ENCODE measurements at places on chromosomes 3 and 15.

GRCh38 chr15:84752700-84753099 lies 4.3 kb downstream of the ZNF592 start:
- DNase-seq = no peak

- DNase-seq = no peak
These were observed 10.0 kb downstream of the HEXA start for GRCh38 chr15:72365844-72366243.

- no peak for DNase-seq
These were observed 46.5 kb upstream of the SMAD6 start for GRCh38 chr15:66655511-66655910.

- no peak for DNase-seq
These were observed 22.8 kb downstream of the ATP2C1 start for GRCh38 chr3:130916507-130917167.

- no peak for DNase-seq
These were observed 9.9 kb downstream of the GRM2 start for GRCh38 chr3:51716805-51717204.

- peak; percentile 98 for DNase-seq
These were observed 413.9 kb downstream of the RBMS3 start for GRCh38 chr3:29694783-29695182.

DNA sequence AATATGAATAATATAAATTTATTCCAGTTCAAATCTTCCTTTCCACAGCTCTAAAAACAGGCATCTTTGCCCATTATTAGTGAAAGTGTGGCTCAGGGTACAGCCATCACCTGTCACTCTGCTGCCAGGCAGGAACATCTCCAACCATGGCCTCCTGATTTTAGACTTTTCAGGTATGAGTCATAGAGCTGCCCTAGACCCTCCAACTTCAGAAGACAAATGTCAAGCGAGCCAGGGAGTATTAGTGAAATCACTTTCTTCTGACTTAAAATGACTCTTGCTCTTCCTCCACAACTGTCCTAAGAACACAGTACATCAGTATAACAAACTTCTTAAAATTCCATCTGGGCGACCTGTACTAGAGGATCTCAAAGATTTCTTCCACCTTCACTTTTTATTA lies 78.1 kb upstream of the AKAP13 start:
- no peak for DNase-seq

DNA sequence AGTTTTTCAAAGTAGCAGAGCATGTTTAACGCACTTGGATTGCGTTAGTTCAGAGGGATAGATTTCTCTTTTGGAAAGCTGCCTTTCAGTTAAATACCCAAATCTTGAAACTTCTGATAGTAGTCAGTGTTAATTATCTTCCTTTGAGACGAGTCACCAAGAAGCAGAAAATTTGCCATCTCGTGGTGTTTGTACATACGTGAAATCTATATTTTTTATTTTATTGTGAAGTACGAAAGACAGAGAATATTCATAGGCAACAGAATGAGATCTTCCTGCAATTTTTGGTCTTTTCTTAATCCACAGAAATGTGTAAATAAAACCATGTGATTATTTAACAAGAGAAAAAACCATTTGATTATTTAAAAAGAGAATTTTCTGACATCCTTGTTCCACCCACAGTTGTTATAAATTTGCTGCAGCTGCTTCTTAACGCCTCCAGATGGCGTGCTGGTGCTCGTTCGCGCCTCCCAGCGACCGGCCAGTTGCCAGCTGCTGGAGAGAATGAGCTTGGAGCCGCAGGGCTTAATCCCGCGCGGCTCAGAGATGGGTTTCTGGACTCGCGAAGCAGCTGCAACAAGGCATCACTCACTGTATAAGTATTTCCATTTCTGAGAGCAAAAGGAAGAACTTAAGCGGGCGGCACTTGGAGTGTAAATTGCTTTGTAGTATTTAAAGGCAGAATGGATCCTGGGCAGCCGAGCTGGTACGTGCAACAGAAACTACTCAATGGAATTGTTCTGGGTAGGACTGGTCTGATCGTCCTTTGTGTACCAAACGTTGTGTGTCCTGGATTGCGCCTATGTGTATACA lies 10.5 kb upstream of the SLITRK3 start:
- peak; percentile 77 for DNase-seq

DNA sequence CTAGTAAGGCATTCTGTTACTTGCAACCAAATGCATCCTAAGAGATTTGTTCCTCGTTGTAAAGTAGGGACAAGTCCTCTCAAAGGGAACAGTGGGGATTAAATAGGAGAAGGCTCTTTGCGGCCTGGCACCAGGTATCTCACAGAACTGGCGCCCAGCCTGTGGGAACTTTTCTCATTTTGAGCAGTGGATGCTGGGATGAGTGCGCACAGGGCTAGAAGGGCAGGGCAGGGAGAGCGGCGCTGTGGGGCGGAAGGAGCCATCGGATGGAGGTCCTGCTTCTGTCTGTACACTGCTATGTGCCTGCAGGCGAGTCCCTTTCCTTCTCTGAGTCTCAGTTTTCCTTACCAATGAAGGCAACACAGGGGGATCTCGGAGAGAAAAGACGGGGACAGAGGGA lies 50.6 kb downstream of the WNT7A start:
- DNase-seq = no peak

Data from fibroblast of skin of right quadriceps (primary cell).